BJ (cell line): ENCODE measurements at places on chromosomes 13 and 19. TPM values are rescaled to one million over a fixed set of nuclear protein-coding genes. Genes with fewer than 3 reads are reported as not detected.

DNA sequence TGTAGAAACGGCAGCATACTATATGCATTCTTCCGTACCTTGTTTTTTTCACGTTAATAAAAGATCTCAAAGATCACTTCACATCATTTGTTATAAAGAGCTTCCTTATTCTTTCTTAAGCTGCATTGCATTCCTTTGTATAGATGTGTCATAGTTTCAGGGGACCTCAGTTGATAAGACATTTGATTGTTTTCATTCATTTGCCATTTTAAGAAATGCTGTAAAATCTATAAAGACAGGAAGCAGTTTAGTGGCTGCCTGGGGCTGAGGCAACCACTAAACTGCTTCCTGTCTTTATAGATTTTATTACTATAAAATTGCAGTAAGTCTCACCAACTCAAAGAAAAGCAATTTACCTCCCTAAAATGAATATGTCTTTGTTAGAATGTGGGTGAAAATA, 59.4 kb downstream of the ZDHHC20 start:
- no peak for DNase-seq

GRCh38 chr13:104105418-104106355, 1039.5 kb upstream of the SLC10A2 start:
- peak; percentile 76 for DNase-seq

DNA sequence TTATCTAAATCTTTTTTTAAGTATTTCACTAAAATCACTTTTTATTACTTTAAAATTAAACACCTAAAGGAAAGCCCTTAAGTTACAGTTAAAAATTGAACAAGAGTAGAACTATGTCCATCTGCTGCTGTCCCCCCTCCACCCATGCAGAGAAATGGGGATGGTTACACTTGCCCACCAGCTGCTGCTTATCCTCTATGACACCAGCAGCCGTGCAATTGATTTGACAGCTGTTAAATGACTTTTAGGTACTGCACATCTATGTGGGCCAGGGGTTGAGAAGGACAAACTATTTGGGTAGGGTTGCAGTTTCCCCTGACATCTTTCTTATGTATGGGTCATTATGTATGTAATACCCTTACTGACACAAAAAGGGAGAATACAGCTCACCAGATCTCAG, 77.2 kb downstream of the TBC1D4 start:
- DNase-seq = no peak

GRCh38 chr13:92187378-92187989, 789.1 kb downstream of the GPC5 start:
- no peak for DNase-seq

NLRP11 gene
- not detected in 2 replicates for polyA plus RNA-seq

ZNF420 gene
- 2.7 and 3.1 TPM in 2 replicates for polyA plus RNA-seq

- DNase-seq = no peak
Observed at GRCh38 chr13:111407381-111408131, 87.1 kb downstream of the TEX29 start.

ZNF44 gene
- 2.9 and 3.5 TPM in 2 replicates for polyA plus RNA-seq

CCDC122 gene
- polyA plus RNA-seq = 0.67 and 1.5 TPM in 2 replicates

- no peak for DNase-seq
Observed at GRCh38 chr19:17889609-17890214, 18.0 kb downstream of the SLC5A5 start.

GRCh38 chr13:113804017-113804702, 45.1 kb downstream of the TMEM255B start:
- no peak for DNase-seq

DNA sequence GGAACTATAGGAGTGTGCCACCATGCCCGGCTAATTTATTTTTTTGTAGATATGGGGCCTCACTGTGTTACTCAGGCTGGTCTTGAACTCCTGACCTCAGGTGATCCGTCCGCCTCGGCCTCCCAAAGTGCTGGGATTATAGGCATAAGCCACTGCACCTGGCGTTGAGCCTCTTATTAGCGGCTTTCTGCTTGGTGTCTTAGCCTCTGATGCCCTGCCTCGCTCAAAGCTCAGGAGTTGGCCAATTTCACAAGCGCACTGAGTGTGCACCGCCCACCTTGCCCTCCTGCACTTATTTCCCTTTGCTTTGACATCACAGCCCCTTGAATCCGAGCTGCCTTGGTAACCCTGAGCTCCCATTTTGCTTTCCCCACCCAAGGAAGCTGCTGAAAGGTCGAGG, 10.1 kb downstream of the YIPF2 start:
- DNase-seq = no peak

DNA sequence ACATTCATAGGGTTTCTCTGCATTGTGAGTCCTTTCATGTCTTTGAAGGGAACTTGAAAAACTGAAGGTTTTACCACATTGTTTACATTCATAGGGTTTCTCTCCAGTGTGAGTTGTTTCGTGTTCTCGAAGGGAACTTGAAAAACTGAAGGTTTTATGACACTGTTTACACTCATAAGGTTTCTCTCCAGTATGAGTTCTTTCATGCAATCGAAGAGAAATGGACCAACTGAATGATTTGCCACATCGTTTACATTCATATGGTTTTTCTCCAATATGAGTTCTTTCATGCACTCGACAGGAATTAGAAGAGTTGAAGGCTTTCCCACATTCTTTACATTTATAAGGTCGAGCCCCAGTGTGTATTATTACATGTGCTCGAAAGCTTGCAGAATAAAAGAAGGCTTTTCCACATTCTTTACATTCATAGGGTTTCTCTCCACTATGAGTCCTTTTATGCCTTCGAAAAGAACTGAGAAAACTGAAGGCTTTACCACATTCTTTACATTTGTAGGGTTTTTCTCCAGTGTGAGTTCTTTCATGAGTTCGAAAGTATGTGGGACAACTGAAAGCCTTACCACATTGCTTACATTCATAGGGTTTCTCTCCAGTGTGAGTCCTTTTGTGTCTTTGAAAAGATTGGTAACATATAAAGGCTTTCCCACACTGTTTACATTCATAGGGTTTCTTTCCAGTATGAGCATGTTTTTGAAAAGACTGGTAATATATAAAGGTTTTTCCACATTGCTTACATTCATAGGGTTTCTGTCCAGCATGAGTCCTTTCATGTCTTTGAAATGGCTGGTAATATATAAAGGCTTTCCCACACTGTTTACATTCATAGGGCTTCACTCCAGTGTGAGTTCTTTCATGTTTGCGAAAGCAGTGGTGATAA, 20.7 kb downstream of the ZNF14 start:
- DNase-seq = no peak

DNA sequence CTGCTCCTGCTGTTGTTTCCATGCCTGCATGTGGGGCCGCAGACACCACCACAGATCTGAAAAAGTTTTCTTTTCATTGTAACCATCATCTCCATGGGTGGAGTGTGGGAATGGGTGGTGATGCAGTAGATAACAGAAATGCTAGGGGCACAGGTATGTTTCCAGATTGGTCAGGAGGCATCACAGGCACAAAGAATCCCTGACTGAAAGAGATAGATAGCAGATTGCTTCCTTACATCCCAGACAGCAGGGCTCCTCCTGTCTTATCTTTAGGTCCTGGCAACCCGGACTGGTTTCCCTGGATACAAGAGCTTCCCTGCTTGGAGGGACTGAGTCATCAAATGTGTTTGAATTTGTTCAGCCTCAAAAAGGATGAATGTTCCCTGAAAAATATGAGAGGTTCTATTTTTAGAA, 1937.6 kb downstream of the PCDH9 start:
- DNase-seq = peak; percentile 18

DNA sequence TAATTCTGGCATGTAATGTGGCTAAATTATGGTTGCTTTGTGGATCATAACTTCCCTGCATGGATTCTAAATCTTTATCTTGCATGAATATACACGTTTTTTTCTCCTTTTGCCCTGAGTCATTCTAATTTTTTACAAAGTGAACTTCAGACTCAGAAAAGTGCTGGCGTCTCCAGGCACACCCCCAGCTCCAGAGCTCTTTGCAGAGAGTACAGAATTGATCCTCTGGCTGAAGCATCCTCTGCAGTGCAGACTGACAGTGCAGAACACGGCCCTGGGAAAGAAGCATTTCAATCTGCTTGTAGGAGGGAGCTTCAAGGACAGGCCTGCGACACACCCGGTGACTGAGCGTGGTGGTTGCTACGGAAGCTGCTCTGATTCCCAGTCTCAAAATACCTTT, 228.1 kb downstream of the FGF9 start:
- DNase-seq = no peak

GRCh38 chr19:11452620-11453310, 17.3 kb downstream of the PRKCSH start:
- DNase-seq = no peak

F7 gene
- polyA plus RNA-seq = 0.05 and 0.11 TPM in 2 replicates

DNA sequence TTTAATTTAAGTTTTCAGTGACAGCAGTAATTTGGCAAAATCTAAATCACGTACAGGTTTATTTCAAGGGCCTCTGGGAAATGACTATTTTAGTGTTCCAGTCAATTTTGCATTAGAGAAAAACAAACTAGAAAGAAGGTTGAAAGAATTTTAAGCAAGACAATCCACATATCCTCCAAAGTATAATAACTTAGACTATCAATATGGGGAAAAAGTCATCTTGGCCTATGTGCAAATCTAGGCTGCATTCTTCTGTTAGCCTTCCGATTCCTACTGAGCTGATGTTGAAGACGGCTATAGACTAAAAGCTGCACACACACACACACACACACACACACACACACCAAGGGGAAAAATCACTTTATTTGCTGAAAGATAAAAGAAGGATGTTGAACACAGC, 81.3 kb downstream of the SLITRK6 start:
- no peak for DNase-seq

GRCh38 chr19:6292006-6292405, 12.2 kb upstream of the MLLT1 start:
- no peak for DNase-seq

TTC9B gene
- not detected in 2 replicates for polyA plus RNA-seq

DNA sequence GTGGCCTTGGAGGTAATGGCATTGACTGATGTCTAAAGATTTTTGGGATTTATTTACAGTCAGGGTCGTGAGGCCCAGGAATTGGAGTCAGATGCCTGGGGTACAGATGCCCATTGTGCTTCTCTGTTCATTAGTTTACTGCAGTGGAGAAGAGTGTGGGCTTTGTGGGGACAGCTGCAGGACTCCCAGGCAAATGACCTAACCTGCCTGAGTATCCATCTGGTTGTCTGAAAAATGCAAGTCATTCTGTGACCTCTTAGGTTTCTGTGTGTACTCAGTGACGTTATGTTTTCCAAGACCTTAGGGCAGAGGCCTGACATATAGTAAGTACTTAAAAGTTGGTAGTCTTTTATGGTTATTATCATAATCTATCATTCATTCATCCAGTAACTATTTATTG, 60.5 kb downstream of the SPATA13 start:
- DNase-seq = no peak

CYSLTR2 gene
- not detected in 2 replicates for polyA plus RNA-seq

LRRC63 gene
- not detected in 2 replicates for polyA plus RNA-seq

DNA sequence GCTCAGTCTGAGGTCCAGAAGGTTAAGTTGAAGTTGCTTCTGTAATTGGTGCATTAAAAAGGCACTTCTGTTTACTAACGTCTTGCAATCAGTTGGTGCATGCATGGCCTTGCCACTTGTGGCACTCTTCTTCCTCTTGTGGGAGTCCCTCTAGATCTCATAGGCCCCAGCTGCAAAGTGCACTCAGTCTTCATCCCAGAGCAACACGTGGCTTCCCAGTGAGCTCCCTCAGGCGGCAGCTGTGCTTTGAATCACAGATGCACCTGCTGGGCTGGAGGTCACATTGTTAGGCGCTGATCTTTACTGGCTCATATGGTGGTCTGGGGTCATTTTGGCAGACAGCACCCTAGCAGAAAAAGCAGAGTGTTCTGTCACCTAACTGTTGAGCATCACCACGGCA, 215.7 kb downstream of the ZNF536 start:
- DNase-seq = no peak

SELENOV gene
- not detected in 2 replicates for polyA plus RNA-seq

- no peak for DNase-seq
Observed at GRCh38 chr19:2315818-2316353, 7.9 kb upstream of the LINGO3 start.
